ENCODE measurements at places on chromosomes 2 and 18. TPM values are rescaled to one million over a fixed set of nuclear protein-coding genes. Genes with fewer than 3 reads are reported as not detected.
A peak's percentile ranks its signal among the peaks of the same experiment; 100 is the strongest.

PCARE gene
- not detected for total RNA-seq

RNF125 gene
- total RNA-seq, result 5.2 TPM

RIT2 gene
- not detected for total RNA-seq

- H3K4me3 ChIP-seq, result no peak overlapping the region
- H3K36me3 ChIP-seq, result no peaks in the 10 kb centered on the region
- DNase-seq, result no peak
- H3K27ac ChIP-seq, result no peak overlapping the region
- H3K4me1 ChIP-seq, result peaks cover 11% of the 10 kb centered on the region
Measured at GRCh38 chr2:2742726-2743125, 411.7 kb upstream of the MYT1L start.

- no peaks in the 10 kb centered on the region for H3K27me3 ChIP-seq
- H3K27ac ChIP-seq, result no peak overlapping the region
- no peak overlapping the region for H3K4me3 ChIP-seq
- DNase-seq, result no peak
- no peaks in the 10 kb centered on the region for H3K4me1 ChIP-seq
Measured at GRCh38 chr2:51710222-51710621, 678.3 kb upstream of the NRXN1 start.

- no peak overlapping the region for H3K4me3 ChIP-seq
- H3K27ac ChIP-seq, result no peak overlapping the region
- H3K4me1 ChIP-seq, result peaks cover 21% of the 10 kb centered on the region
- H3K36me3 ChIP-seq, result peaks cover 15% of the 10 kb centered on the region
- H3K27me3 ChIP-seq, result no peaks in the 10 kb centered on the region
Measured at GRCh38 chr2:127047716-127048617, 59.0 kb downstream of the BIN1 start.

GRCh38 chr18:76996429-76996828 lies 136.2 kb downstream of the MBP start:
- no peak for DNase-seq
- no peaks in the 10 kb centered on the region for H3K36me3 ChIP-seq
- H3K4me3 ChIP-seq, result no peak overlapping the region
- no peaks in the 10 kb centered on the region for H3K27me3 ChIP-seq
- no peaks in the 10 kb centered on the region for H3K4me1 ChIP-seq

GRCh38 chr18:50986360-50987087 lies 18.7 kb downstream of the ELAC1 start:
- H3K27ac ChIP-seq, result no peak overlapping the region
- DNase-seq, result no peak
- no peaks in the 10 kb centered on the region for H3K27me3 ChIP-seq
- no peak overlapping the region for H3K4me3 ChIP-seq
- peaks cover 10% of the 10 kb centered on the region for H3K36me3 ChIP-seq
- H3K4me1 ChIP-seq, result peaks cover 23% of the 10 kb centered on the region

DNA sequence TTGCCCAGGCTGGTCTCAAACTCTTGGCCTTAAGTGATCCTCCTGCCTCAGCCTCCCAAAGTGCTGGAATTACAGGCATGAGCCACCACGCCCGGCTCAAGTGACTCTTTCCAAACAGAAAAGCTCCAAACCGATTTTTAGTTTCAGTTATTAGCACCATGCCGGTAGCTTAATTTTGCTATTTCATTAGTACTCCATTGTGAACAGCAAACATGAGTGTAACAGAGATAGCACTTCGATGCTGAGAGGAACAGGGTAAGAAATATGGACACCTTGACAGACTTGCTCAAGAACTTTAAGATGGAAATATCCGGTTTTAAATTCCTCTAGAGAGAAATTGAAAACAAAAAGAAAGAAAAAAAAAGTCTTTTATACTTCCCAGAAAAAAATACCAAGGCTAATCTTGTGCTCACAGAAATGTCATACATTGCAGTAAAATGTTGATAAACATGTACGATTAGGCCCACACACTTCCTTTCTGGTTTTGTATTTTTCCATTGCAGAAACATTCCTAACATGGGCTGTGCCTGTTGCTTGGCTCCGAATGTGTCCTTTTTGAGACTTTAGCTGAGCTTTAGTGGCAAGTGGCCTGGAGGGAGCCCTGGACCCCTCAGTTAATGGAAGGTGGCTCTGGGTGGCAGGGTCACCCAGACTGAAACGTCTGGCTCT lies 18.3 kb downstream of the FHL2 start:
- peak overlapping the region; percentile 59 for H3K27ac ChIP-seq
- no peak for DNase-seq
- peaks cover 25% of the 10 kb centered on the region for H3K36me3 ChIP-seq
- H3K4me3 ChIP-seq, result no peak overlapping the region
- peaks cover 47% of the 10 kb centered on the region for H3K4me1 ChIP-seq
- H3K27me3 ChIP-seq, result no peaks in the 10 kb centered on the region

- no peaks in the 10 kb centered on the region for H3K36me3 ChIP-seq
- no peak overlapping the region for H3K27ac ChIP-seq
- no peak overlapping the region for H3K4me3 ChIP-seq
- no peak for DNase-seq
Measured at GRCh38 chr2:202185156-202185555, 53.2 kb downstream of the SUMO1 start.

Data from esophagus muscularis mucosa (tissue), 4 donors.